ENCODE measurements at places on chromosomes 2 and 18. TPM values are rescaled to one million over a fixed set of nuclear protein-coding genes. Genes with fewer than 3 reads are reported as not detected.

Gene GNLY
- not detected for total RNA-seq

Gene EVA1A
- 26.4 TPM for total RNA-seq

Gene MC5R
- total RNA-seq: not detected

Gene SKOR2
- not detected for total RNA-seq

Gene RMND5A
- 23.0 TPM for total RNA-seq

Gene SLC4A5
- total RNA-seq: 0.14 TPM

Gene SNTG2
- not detected for total RNA-seq

Gene ELOA2
- total RNA-seq: not detected

Gene TMBIM1
- total RNA-seq: 422 TPM

Gene DSC2
- total RNA-seq: 116 TPM

Gene MPHOSPH10
- total RNA-seq: 23.3 TPM

Gene CROCC2
- not detected for total RNA-seq

Gene DCDC2C
- not detected for total RNA-seq

Gene PLEKHH2
- total RNA-seq: 2.5 TPM

Gene ACMSD
- total RNA-seq: 0.46 TPM

Gene CNTNAP5
- not detected for total RNA-seq

Gene FZD7
- 6.8 TPM for total RNA-seq

Gene ALPI
- not detected for total RNA-seq

Gene PXDN
- 57.2 TPM for total RNA-seq

Gene EXOC6B
- total RNA-seq: 16.8 TPM

Gene PRKAG3
- not detected for total RNA-seq

Gene DNAJC5G
- not detected for total RNA-seq

Gene UGT1A4
- 0.33 TPM for total RNA-seq

Gene TWIST2
- 14.7 TPM for total RNA-seq

Gene MC4R
- total RNA-seq: not detected

Gene DTNA
- 5.1 TPM for total RNA-seq

Gene ANKRD62
- total RNA-seq: not detected

Measured in airway epithelial cell (primary cell).